Activated CD8-positive, alpha-beta memory T cell treated with anti-CD3 and anti-CD28 coated beads for 48 hours (primary cell): ENCODE measurements at places on chromosomes 7 and 10.

GRCh38 chr7:92737706-92738105, 98.7 kb downstream of the CDK6 start:
- no peak for DNase-seq

GRCh38 chr7:82323806-82324205, 119.8 kb downstream of the CACNA2D1 start:
- DNase-seq = no peak

DNA sequence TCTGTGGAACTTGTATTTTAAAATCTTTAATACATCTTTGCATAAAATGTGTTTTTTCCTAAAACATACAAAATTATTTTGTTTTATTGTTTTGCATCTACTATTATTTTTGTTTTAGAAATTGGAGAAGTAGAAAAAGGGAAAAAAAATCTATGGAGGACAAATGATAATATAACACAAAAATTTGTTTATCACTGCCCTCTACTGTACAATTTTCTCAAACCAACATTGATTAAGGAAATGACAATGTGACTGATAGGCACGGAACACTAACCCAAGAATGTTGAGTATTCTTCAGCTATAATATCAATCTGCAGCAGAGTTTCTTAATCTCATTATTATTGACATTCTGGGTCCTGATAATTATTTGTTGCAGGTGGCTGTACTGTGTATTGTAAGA, 9.5 kb upstream of the ING3 start:
- DNase-seq = no peak

DNA sequence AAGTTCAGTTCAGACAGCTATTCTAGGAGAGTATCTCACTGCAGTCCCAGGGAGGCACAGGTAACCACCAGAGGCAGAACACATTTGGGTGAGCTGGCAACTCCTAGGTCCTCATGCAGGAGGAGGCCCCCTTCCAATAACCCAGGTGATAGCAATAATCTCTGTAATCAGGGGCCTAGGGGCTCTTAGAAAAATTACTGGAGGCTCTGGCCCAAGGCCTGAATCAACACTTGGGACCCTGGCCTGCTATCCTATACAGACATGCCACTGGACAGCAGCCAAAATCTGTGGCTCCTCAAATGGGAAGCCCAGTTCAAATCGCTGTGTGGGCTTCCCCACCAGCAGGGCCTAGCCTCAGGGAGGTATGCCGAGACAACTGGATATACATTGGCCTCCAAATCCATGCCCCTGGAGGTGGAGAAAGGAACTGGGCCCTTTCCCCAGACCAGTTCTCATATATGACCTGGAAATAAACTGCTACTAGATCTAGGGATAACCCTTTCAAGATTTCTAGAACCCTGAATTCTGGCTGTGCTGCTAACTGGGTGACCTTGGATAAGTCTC, 1.6 kb downstream of the AVPI1 start:
- DNase-seq = no peak

GRCh38 chr10:129586898-129587443, 119.9 kb downstream of the MGMT start:
- DNase-seq = no peak

- no peak for DNase-seq
These were observed 28.5 kb upstream of the TRIM24 start for GRCh38 chr7:138431517-138431916.

- DNase-seq = peak; percentile 69
These were observed 5.3 kb downstream of the HOXA11 start for GRCh38 chr7:27179503-27180430.

DNA sequence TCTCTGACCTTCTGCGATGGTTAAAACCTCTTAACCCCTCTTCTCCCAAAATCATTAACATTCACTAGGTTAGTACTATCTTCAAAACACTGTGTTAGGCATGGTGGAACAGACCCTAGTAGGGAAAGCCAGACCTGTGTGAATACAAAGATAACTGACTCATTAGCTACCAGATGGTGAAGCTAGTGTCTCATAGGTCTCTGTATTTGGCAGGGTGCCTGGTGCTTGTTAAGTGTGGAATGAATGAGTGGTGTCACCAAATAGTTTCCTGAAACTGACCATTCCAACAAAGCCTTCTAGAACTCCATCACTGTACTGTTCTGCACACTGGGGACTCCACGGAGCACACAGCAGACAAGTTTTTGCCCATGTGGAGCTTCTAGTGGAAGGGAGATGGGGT, 27.7 kb upstream of the TM9SF3 start:
- DNase-seq = no peak

DNA sequence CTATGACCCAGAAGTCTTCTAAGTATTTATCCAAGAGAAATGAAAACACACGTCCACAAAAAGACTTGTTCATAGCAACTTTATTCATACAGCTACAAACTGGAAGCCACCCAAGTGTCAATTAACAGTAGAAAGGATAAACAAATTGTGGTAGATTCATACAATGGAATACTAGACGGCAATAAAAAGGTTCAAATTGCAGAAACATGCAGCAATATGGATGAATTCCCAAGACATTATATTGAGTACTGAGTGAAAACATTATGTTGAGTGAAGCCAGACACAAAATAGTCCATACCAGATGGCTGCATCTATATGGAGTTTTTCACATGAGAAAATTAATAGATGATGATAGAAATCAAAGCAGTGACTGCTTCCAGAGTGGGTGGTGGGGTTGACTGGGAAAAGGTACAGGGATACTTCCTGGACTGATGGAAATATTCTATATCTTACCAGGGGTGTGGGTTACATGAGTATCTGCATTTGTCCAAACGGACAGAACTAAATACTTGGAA, 292.0 kb downstream of the FGFR2 start:
- DNase-seq = no peak

DNA sequence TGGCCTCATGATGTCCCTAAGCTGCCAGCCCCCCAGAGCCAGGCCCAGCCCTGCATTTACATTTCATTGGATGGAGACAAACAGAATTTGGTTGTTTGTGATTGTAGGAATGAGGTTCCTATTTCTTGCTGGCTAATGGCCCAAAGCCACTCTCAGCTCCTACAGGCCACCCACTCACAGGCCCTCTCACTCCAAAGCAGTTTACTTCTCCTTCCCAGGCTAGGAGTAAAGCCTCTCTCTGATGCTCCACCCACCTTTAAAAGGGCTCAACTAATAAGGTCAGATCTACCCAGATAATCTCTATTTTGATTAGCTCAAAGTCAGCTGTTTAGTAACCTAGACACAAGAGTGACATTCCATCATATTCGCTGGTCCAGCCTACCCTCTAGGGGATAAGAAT, 11.2 kb upstream of the CUZD1 start:
- no peak for DNase-seq

DNA sequence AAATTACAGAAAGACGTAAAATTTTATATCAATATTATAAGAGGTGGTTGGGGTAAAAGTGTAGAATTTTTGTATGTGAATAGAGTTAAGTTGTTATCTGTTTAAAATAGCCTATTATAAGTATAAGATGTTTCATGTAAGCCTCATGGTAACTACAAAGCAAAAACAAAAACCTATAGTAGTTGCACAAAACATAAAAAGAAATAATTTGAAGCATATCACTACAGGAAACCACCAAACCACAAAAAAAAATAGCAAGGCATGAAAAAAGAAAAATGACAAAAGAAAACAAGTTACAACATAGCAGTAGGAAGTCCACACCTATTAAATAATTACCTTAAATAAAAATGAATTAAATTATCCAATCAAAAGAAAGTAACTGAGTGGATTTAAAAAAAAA, 12.4 kb upstream of the GSTK1 start:
- DNase-seq = no peak

DNA sequence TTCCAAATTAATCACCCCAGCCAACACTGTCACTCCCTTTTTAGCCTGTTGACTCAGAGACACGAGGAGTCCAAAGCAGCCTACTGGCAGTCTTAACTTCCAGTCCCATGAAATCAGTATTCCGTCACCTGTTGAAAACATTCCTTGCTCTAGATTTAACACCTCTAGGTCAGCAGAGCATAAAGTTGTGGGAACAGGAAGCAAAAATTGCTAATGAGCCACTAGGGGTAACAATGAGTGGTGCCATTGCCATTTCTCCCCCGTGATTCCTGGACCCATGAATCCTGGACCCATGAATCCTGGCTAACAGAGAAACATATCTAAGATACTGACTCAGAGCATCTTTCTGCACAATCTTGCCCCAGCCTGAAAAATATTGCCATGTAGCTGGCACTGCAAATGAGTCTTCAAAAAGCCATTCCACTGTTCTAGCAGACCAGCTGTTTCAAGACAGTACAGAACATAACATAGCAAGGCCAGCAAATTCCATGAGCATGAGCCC, 252.7 kb upstream of the PTER start:
- no peak for DNase-seq

DNA sequence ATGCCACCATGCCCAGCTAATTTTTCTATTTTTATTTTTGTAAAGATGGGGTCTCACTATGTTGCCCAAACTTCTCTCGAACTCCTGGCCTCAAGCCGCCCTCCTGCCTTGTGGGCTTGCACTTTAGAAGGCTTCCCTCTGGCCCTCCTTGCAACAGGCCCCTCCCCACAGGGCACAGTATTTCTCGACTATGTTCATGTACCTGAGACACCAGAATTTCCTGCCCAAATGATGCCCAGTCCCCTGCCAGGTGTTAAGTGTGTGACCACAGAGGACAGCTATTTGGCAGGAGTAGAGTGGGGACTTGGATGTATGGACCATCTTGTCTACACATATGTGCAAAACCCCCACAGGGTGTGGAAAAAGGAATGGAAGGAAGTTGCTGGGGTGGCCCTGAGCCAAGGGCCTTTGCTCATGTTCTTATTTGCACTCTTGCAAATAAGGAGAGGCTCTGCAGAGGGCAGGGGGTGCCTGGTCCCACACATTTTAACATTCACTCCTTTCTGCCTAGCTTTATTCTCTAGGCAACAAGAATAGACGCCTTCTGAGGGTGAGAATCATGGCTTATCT, 168.4 kb upstream of the PODXL start:
- no peak for DNase-seq

GRCh38 chr10:80485946-80486764, 32.0 kb downstream of the TSPAN14 start:
- DNase-seq = no peak

GRCh38 chr7:118076564-118076963, 107.4 kb upstream of the LSM8 start:
- DNase-seq = no peak

- DNase-seq = no peak
These were observed 708.7 kb downstream of the PARD3 start for GRCh38 chr10:34106356-34106885.

GRCh38 chr10:104303594-104304355, 34.5 kb downstream of the ITPRIP start:
- no peak for DNase-seq

GRCh38 chr10:94407668-94408067, 5.3 kb downstream of the TBC1D12 start:
- no peak for DNase-seq

DNA sequence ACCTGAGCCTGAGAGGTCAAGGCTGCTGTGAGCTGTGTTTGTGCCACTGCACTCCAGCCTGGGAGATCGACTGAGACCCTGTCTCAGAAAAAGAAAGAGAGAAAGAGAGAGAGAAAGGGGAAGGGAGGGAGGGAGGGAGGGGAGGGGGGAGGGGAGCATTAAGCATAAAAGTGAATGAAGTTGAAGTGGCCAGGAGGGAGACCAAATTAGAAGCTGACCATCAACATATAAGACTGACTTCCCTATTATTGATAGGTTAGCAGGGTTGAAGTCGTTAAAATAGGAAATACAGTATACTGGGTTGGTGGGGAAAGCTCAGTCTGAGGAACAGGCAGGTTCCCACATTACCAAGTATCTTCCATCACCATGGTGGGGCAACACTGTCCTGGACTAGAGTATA, 117.1 kb upstream of the MKLN1 start:
- DNase-seq = no peak

GRCh38 chr7:100167912-100168323, 499 bp downstream of the GAL3ST4 start:
- no peak for DNase-seq
